Type B pancreatic cell (in vitro differentiated cells): ENCODE measurements at places on chromosomes 2 and 18. TPM values are rescaled to one million over a fixed set of nuclear protein-coding genes. Genes with fewer than 3 reads are reported as not detected.

The AOX1 gene
- total RNA-seq = 6.4 and 10.3 TPM in 2 replicates

The PPP1R1C gene
- total RNA-seq = 1.4 and 7.4 TPM in 2 replicates

The TNFRSF11A gene
- 3.5 and 8.9 TPM in 2 replicates for total RNA-seq

The COL5A2 gene
- 38.5 and 137 TPM in 2 replicates for total RNA-seq

The BOLL gene
- not detected in 2 replicates for total RNA-seq

The TXNDC2 gene
- total RNA-seq = not detected in 2 replicates

The CHST10 gene
- 7.2 and 26.9 TPM in 2 replicates for total RNA-seq

The ASPRV1 gene
- total RNA-seq = 0.67 and 1.3 TPM in 2 replicates

The UPP2 gene
- not detected in 2 replicates for total RNA-seq

The CCBE1 gene
- 8.3 and 51.3 TPM in 2 replicates for total RNA-seq

The CABLES1 gene
- total RNA-seq = 11.4 and 31.1 TPM in 2 replicates

The GALNT5 gene
- 1.7 and 2.6 TPM in 2 replicates for total RNA-seq

The CPO gene
- 0.24 and 0.51 TPM in 2 replicates for total RNA-seq

The LBX2 gene
- total RNA-seq = 1.5 and 2.8 TPM in 2 replicates

The MARS2 gene
- 10.3 and 10.4 TPM in 2 replicates for total RNA-seq

The SERPINB11 gene
- 1.3 and 1.4 TPM in 2 replicates for total RNA-seq

The VWC2L gene
- 0.17 and 0.31 TPM in 2 replicates for total RNA-seq

The CCDC141 gene
- total RNA-seq = 4.0 and 4.4 TPM in 2 replicates

The QPCT gene
- 0.72 and 15.8 TPM in 2 replicates for total RNA-seq

The HTR2B gene
- total RNA-seq = not detected in 2 replicates

The TMEM247 gene
- total RNA-seq = not detected in 2 replicates

The CBLN2 gene
- total RNA-seq = 4.7 and 6.2 TPM in 2 replicates

The VAMP8 gene
- total RNA-seq = 62.8 and 157 TPM in 2 replicates

The ALPP gene
- 0.27 and 1.5 TPM in 2 replicates for total RNA-seq

The DCDC2C gene
- total RNA-seq = not detected in 2 replicates

The TLX2 gene
- total RNA-seq = 0.67 and 2.9 TPM in 2 replicates

The C2orf15 gene
- total RNA-seq = 5.6 and 8.2 TPM in 2 replicates

The LAMA1 gene
- total RNA-seq = 59.3 and 75.0 TPM in 2 replicates

The KCNG2 gene
- total RNA-seq = 0.29 TPM in 1 of 2 replicates, not detected in the other

The SAG gene
- 0.43 TPM in 1 of 2 replicates, not detected in the other for total RNA-seq

The TCF23 gene
- not detected in 2 replicates for total RNA-seq

The MERTK gene
- total RNA-seq = 25.7 and 48.4 TPM in 2 replicates

The CTAGE1 gene
- total RNA-seq = not detected in 2 replicates

The RNPEPL1 gene
- total RNA-seq = 40.5 and 66.4 TPM in 2 replicates

The CAPG gene
- total RNA-seq = 61.1 and 195 TPM in 2 replicates

The CXCR4 gene
- total RNA-seq = 5.2 and 34.8 TPM in 2 replicates

The TFCP2L1 gene
- 3.0 and 4.6 TPM in 2 replicates for total RNA-seq
